ENCODE measurements at places on chromosomes 13 and 19. TPM values are rescaled to one million over a fixed set of nuclear protein-coding genes. Genes with fewer than 3 reads are reported as not detected.
A peak's percentile ranks its signal among the peaks of the same experiment; 100 is the strongest.

The MAST3 gene
- total RNA-seq: 2.3 TPM

The LYL1 gene
- not detected for total RNA-seq

The OR7C1 gene
- not detected for total RNA-seq

The GNG8 gene
- not detected for total RNA-seq

The MED4 gene
- total RNA-seq: 35.3 TPM

The IGFL3 gene
- not detected for total RNA-seq

The AKT1S1 gene
- 8.8 TPM for total RNA-seq

The ZNF497 gene
- 1.3 TPM for total RNA-seq

GRCh38 chr19:16342002-16342715 lies 17.5 kb downstream of the KLF2 start:
- peak; percentile 83 for DNase-seq

GRCh38 chr19:41206456-41206855 lies 12.6 kb upstream of the AXL start:
- no peak for DNase-seq

DNA sequence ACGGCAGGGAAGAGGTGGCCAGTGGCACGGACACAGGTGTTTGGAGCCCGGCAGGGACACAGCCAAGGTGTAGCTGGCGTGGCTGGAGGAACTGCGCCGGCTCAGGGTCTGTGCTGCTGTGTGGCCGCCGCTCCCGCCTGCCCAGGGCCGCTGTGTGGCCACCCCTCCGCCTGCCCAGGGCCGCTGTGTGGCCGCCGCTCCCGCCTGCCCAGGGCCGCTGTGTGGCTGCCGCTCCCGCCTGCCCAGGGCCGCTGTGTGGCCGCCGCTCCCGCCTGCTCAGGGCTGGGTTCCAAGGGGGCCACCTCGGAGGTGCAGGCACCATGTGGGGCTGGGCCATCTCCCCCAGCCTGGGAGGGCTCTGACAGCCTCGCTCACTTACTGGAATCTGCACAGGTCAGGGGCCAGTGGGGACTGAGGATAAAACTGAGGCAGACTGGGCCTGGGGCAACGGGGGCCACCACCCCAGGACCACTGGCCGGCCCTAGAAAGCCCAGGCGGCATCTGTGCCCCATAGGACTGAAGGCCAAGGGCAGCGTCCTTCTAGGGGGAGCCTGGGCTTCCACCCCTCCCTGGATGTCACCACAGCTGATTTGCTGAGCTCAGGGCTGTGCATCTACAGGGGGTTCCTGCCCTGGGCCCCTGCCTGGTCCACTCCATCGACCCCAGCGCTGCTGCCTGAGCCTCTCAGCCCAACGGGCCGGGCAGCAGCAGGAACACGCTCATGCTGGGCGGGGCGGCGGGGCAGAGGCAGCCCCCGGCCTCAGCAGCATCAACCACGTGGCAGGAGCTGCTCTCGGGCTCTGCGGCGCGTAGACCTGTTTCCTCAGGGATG lies 21.5 kb downstream of the C13orf46 start:
- DNase-seq: no peak

GRCh38 chr13:67232384-67232783 lies 2.2 kb upstream of the PCDH9 start:
- DNase-seq: no peak

DNA sequence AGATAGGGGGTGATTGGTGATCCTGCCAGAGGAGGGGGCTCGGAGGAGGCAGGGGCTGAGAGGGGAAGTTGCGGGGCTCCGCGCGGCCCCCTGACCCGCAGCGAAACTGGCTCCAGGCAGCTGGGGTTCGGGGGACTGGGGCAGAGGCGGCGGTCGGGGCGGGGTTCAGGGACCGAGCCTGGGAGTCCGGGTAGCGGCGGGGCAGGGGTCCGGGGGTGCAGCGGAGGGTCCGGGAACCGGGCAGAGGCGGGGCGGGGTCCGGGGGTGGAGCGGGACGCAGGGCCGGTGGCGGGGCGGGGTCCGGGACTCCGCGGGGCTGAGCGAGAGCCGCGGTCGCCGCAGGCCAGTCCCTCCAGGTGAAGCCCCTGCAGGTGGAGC lies 1.2 kb downstream of the MADCAM1 start:
- no peak for DNase-seq

DNA sequence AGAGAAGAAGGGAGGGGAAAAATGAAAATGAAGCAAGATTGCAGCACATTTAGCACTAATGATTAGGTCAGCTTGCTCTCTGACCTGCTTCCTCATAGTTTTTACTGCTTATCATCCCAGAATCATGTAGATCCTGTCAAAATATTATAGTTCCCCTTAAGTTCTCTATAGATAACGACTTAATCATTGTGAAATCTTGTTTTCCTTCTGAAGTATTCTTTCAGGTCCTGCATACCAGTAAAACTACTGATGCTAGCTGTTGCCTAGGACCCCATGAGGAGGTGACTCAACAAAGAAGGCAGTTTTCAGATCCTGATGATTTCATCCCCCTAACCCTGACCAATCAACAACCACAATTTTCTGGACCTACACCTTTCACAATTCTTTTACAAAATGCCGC lies 1131.7 kb downstream of the SLITRK5 start:
- DNase-seq: no peak

GRCh38 chr13:65553096-65553727 lies 1676.9 kb downstream of the PCDH9 start:
- DNase-seq: no peak

GRCh38 chr13:47233734-47234133 lies 336.9 kb upstream of the HTR2A start:
- DNase-seq: no peak

- no peak for DNase-seq
Observed at GRCh38 chr13:71882120-71882519, 15.1 kb upstream of the DACH1 start.

GRCh38 chr13:86447479-86447878 lies 648.3 kb upstream of the SLITRK6 start:
- DNase-seq: no peak

DNA sequence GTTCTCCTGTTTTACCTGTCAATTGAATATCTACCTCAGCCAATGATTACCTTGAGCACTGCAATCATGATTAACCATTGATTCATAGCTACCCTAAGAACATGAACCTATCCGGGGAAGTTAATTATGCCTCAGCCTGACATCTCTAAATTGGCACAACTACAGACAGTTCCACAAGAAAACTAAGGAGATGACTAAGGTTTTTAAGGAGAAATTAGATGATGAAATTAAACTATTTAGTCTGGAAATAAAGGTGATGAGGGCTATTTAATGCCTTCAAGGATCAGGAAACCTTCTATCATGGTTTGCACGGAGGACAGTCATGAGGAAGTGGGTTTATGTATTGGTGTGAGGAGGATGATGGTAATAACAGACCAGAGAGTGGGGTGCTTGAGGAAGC lies 203.4 kb downstream of the COL4A1 start:
- no peak for DNase-seq

DNA sequence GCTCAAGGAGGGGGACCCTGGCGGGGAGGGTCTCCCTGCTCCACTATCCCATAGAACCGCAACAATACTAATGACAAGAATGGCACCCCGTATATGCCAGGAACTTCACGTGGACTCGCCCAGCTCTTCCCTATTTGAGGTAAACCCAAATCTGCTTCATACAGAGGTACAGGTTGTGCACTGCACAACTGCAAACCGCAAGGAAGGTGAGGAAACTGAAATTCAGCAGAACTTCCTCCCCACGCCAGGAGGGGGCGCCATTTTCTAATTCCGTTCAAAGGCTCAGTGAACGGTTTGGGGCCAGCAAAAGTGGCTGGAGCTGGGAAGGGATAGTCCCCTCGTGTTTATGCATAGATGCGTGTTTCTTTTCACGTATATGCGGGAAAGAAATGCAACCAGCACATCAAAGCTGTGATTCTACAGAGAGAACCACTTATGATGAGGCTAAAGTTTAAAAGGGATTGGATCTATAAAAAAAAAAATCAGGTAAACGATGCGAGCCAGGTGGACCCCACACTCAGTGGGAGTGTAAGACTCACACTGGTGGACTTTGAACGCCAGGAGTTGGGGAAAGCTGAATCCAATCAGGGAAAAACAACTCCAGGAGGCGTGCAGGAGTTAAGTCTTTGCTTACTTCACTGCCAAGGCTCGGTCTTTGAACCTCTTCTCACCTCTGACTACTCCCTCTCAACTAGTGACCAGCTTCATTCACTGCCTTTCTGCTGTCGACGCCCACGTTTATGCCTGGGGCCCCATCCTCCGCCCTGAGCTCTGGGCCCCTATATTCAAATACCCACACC lies 20.3 kb downstream of the C19orf81 start:
- no peak for DNase-seq
